ENCODE measurements at places on chromosomes 6 and 20.
A peak's percentile ranks its signal among the peaks of the same experiment; 100 is the strongest.

- no peak for DNase-seq
These were observed 15.2 kb upstream of the NOP56 start for GRCh38 chr20:2637246-2637645.

DNA sequence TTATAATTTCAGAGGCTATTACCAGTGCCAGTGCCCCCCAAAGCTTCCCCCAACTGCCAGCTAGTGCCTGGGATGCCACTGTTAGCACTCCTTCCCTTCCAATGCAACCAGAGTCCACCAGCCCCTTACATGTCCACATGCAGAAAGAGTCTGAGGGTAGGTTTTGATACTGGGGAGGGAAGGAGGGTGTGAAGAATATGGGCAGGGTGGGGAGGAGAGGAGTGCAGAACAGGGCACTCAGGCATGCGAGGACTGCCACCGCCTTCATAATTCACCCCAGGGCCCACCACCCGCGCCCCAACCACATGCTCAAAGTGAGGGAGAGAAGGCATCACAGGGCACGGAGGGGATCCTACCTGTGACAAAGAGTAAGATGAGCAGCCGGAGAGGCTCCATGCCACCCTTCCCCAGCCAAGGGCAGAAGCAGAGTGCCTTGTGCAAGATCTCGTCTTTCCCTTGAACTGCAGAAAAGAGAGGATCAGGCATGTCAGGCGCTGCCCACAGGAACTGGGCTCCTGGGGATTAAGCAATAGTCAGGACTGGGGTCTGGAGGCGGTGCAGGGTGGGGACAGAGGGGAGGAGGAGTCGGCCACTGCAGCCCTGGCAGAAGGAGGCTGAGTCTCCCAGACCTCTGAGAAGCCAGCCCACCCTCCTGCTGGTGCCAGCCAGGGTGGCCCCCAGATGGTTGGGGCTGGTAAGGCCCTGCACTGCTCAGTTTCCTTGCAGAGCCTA is at the start of gene TREM2:
TREM2 (minus strand) TSS at position 430 of the 732 bp plus-strand sequence; CDS start at position 396, 34 bp downstream.
- no peak for DNase-seq

GRCh38 chr20:32483351-32484224 is 101.5 kb downstream of the NOL4L start:
- DNase-seq: peak; percentile 44

DNA sequence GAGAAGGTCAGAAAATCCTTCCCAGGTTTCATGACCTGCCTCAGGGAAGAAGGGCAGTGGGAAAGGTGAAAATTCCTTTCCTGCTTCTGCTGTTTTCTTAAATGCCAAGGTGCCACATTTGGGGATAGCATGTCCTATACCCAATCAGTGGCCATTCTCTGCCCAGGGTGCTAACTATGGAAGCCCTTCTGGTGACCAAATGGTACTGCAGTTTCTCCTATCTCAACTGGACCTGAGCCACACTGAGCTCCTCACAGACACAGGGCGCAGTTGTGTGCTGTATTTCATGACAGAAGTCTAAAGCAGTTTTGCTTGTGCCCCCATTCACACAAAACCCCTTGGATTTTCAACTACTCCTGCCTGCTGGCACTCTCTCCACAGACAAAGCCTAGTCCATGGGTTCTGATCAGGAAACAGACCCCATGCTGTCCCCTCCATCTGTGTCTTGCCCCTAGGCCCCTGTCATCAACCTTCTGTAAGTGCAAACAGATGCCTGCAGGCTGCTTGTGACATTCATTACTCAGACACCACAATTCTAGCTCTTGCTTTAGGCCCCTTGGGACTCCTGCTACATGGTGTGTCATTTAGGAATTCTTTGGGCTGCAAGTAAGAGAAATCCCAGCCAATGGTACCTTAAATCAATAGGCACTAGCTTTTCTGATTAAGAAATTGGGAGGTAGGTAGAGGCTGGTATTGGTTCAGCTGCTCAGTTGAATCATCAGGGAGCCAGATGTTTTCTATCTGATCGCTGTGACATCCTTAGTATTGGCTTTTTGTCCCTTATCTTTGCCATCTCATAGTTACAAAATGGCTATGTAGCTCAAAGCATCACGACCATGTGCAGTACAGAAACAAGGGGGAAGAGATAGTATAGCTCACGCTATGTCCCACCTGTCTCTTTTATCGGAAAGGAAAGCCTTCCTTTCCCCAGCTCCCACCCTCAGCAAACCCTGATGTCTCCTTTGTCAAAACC is 147.8 kb downstream of the CD83 start:
- DNase-seq: no peak

DNA sequence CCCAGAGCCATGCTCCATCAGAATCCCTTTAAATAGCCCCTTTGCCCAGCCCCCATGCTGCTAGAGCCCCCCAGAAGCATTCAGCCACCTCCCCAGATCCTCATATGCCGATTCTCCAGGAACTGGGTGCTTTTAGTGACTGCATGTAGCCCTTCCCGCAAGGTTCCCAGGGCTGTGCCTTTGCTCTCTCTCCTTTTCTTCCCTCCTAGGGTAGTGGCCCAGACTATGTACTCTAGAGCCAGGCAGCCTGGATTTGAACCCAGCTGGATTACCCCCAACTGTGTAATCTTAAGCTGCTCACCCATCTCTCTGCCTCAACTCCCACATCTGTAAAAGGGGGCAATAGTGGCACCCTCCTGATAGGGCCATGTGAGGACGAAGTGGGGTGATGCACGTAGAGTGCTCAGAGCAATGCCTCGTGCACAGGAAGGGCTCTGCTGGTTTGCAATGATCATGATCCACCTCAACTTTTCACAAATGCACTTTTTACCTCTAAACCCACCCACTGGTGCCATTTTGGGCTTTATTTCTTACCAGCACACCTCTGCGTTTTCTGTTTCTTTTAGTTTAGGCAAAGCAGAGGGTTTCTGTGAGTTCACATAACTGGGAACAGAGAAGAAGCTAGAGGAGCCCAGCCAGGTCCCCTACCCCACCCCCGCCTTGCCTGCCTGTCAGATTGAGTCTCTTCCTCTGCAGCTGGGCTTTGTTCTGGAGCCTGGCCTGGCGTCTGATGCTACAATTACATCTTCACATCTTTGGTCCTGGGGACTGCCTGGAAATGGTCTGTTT is 396.5 kb downstream of the RNGTT start:
- peak; percentile 32 for DNase-seq
